ENCODE measurements at places on chromosomes 3 and 15.

GRCh38 chr3:118863731-118864322, 170.8 kb downstream of the IGSF11 start:
- DNase-seq: peak; percentile 15

- DNase-seq: no peak
These were observed 348.6 kb downstream of the NLGN1 start for GRCh38 chr3:173745952-173746682.

GRCh38 chr3:140501061-140501769, 176.6 kb upstream of the TRIM42 start:
- peak; percentile 2 for DNase-seq

DNA sequence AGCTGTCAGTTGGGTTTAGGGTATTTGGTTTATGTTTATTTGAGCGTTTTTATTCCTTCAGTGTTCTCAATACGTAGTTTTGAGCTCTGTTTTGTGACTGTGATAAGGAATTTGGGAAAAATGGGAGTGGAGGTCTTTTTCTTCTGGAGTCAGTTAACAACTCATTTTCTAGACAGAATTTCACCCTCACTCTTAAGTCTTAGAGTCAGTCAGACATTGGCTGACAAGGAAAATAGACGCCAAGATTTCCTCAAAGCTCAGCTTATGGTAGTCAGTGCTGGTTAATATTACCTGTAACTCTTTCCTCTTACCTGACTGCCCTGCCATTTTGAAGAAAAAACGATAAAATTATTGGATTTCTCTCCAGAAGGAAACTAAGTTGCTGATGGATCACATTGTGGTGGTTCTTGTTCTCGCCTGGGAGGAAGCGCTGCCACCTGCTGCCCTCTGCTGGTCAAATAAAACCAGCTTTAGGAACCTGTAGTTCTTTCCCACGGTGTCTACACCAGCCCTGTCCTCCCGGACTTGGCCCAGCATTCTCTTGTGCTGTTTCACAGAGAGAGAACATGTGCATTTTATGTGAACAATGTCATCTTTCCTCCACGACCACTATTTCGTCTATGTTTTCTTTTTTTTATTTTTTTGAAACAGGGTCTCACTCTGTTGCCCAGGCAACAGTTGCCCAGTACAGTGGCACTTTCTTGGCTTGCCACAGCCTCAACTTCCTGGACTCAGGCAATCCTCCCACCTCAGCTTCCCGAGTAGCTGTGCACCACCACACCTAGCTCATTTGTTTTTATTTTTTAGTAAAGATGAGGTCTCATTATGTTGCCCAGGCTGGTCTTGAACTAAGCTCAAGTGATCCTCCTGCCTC, 41.4 kb upstream of the UMPS start:
- DNase-seq: peak; percentile 81

GRCh38 chr3:148450819-148451218, 246.9 kb upstream of the AGTR1 start:
- DNase-seq: no peak

GRCh38 chr3:142215106-142215505, 10.3 kb downstream of the GK5 start:
- peak; percentile 61 for DNase-seq

GRCh38 chr3:112817797-112818196, 28.9 kb downstream of the CD200R1L start:
- DNase-seq: no peak

DNA sequence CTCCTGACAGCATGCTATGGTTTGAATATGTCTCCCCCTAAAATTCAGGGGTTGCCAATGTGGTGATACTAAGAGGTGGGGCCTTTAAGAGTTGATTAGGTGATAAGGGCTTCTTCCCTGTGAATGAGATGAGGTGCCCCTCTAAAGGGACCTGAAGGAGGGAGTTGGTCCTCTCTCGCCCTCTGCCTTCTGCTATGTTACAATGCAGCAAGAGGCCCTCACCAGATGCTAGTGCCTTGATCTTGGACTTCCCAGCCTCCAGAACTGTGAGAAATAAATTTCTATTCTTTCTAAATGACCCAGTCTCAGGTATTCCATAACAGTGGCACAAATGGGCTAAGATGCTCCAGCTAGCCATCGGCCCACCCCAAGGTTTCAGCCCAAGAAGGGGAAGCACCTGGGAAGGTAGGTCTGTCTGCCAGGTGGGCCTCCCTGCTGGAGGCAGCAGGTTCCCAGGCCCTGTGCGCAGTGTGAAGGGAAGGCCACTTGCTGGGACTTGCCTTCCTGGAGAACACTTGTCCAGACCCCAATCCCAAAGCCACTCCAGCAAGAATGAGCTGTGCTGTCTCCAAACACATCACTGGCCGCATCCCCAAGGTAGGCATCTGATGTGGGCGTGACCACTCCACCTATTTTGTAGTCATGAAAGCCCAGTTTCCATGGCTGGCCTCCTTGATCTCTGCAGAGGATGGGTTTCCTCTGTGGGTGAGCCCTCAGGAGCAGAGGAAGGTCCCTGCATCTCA, 9.0 kb downstream of the TGM4 start:
- DNase-seq: no peak

DNA sequence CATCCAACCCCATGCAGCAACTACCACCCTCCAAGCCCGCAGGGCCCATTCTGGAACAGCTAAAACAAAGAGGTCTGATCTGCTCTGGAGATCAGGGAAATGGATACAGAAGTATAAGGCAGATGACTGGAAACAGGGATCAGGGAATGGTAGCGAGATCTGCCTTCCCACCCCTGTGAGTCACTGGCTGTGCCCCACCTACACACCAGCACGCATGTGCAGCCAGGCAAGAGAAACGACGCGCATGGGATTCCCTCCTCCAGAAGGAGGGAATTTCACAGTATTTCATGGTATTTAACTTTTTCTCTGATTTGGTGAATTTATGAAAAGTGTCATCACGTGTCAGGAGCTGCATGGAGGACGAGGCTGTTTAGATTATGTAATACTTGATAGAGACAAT, 116.7 kb downstream of the ARRDC4 start:
- peak; percentile 46 for DNase-seq

DNA sequence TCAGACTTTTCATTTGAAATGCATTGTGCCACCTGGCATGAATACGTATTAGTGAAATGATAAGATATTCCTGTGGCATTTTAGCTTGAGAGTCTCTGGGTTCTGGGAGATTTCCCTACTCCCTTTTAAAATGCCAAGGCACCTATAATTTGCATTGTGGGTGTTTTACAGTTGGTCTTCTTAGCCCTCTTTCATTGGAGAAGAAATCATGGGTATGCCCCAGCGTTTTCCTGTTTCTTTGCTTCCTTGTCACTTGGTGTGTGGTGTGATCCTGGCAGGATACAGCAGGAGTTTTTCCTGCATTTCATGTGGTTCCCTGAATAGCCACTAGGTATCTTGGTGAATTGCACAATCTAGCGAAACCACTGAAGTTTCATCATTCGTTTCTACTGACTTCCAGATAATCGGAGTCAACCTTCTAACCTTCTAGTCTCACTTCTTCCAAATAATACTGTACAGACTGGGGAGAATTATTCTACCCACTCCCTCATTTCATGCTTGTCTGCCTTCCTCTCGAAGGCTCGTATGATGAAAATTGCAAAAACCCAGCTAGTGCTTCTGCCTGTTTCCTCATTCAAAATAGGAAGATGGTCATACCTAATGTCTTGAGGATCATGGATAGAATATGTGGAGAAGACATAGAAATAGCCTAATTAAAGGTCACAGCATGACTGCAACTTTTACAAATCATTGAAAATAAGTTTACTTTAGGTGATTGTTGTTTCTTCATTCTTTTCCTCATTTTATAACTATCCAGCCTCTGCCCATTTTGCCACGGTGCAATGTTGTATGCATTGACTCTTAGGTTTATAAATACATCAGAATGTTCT, 2.6 kb downstream of the BHLHE40 start:
- DNase-seq: peak; percentile 37

- DNase-seq: no peak
These were observed 93.1 kb downstream of the AKAP13 start for GRCh38 chr15:85473455-85473854.

- no peak for DNase-seq
These were observed 225.7 kb upstream of the PPP2R3A start for GRCh38 chr3:135739779-135740178.

- DNase-seq: no peak
These were observed 106.3 kb upstream of the MME start for GRCh38 chr3:154973851-154974250.

GRCh38 chr15:85750319-85751290, 44.1 kb downstream of the KLHL25 start:
- DNase-seq: no peak

GRCh38 chr3:46068501-46068900, 41.2 kb upstream of the XCR1 start:
- DNase-seq: no peak

- no peak for DNase-seq
These were observed 12.8 kb upstream of the MAGEF1 start for GRCh38 chr3:184724699-184725098.

DNA sequence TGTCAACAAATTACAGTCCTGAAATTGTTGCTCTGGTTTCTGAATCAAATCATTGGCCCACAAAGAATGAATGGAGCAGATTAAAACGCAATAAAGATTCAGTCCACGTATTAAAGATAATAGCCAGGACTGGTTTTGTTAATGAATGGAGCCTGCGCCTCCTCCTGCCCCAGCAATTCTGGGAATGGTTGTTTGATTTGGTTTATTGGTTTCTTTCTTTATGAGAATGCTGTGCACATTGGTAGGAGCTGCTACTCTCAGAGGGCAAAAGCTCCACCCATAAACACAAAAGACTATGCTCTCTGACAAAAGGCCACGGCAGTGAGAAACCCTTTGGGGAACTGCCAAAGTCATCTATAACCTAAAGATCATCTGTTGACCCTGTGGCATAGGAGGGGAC, 261.1 kb downstream of the ABHD5 start:
- DNase-seq: no peak

GRCh38 chr3:138036572-138036971, 26.6 kb downstream of the CLDN18 start:
- DNase-seq: no peak

GRCh38 chr3:142628801-142629200, 32.6 kb downstream of the PLS1 start:
- no peak for DNase-seq

- no peak for DNase-seq
These were observed 10.3 kb upstream of the MCF2L2 start for GRCh38 chr3:183438735-183439134.

DNA sequence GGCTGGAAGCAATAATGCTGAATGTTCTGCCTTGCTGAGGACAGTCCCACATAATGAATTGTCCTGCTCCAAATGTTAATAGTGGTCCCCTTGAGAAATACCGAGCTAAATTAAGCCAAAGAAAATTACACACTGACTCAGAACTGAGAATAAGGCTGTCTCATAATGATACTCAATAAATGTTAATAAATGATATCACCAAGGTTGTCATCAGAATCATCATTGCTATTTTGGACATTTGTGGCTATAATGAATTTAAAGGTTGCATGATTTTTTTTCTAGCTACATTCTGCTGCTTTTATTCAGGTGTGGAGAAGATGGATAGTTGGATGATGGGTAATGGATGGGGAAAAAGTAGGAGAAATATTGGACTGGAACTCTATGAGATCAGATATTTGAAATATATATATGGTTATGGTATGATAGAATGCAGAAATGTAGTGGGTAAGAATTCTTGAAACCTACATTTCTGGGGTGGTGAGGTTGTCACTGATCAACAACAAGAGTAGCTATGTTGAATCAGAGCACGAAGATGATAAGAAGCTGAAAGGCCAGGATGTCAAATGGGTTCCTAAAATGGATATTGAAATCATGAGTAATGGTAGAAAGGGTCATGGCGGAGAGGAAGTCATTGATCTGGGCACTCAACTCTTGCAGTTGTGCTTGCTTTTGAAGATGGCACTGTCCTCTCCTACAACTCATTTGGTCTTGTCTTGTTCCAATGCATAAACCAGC, 12.8 kb downstream of the CHST2 start:
- no peak for DNase-seq

GRCh38 chr3:50174517-50174895, 16.9 kb upstream of the GNAT1 start:
- no peak for DNase-seq

- no peak for DNase-seq
These were observed 119.3 kb downstream of the LRRK1 start for GRCh38 chr15:101038327-101039003.

DNA sequence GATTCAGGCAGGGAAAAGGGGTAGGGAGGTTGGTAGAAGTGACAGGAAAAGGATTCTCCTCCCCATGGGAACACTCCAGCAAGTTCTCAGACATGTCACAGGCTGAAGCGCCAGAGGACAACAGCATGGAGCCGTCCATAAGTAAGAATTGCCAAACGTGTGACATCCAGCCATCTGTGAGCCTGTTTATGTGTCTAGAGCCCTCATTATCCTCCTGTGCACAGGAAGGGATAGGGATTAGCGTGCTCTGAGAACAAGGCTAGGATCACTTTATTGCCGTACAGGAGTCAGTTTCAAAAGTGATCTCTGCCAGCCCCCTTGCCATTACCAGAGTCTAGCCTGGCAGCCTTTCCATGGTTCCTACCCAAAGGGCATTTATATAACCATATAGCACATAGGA, 549.5 kb downstream of the NTRK3 start:
- no peak for DNase-seq

- no peak for DNase-seq
These were observed 16.2 kb upstream of the ABHD5 start for GRCh38 chr3:43674345-43675085.

GRCh38 chr3:130905551-130905950, 11.7 kb downstream of the ATP2C1 start:
- DNase-seq: peak; percentile 14

- no peak for DNase-seq
These were observed 52.9 kb downstream of the TUBGCP4 start for GRCh38 chr15:43423793-43424192.

- DNase-seq: no peak
These were observed 174.1 kb upstream of the SUCLG2 start for GRCh38 chr3:67828486-67829010.

GRCh38 chr3:50415816-50416215, 56.5 kb upstream of the TMEM115 start:
- DNase-seq: no peak

DNA sequence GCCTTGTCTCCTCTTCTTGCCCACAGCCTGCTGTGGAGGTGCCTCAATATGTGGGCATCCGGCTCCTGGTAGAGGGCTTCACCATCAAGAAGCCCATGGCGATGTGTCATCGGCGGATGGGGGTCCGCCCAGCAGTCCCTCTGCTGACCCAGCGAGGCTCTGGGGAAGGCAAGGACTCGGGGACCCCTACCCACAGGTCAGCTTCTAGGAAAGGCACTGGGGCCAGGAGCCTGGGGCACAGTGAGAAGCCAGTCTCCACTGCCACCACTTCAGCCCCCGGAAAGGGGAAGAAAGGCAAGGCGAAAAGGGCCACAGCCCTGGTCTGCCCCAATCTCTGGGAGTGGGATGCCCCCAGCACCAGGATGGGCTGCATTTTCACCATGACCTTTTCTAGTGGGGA, 10.7 kb downstream of the RPUSD3 start:
- no peak for DNase-seq

GRCh38 chr15:40493089-40493840, 22.5 kb downstream of the CHST14 start:
- no peak for DNase-seq

- DNase-seq: peak; percentile 87
These were observed 16.8 kb downstream of the BCL2L10 start for GRCh38 chr15:52095597-52096262.

GRCh38 chr3:27715863-27716262, 6.3 kb downstream of the EOMES start:
- no peak for DNase-seq

Data from LoVo (cell line).